WTC11 (cell line): ENCODE measurements at places on chromosomes 12 and 14. TPM values are rescaled to one million over a fixed set of nuclear protein-coding genes. Genes with fewer than 3 reads are reported as not detected.

Gene AKAP3
- 1.8 to 2.6 TPM (median 1.9 TPM) in 3 replicates for total RNA-seq

DNA sequence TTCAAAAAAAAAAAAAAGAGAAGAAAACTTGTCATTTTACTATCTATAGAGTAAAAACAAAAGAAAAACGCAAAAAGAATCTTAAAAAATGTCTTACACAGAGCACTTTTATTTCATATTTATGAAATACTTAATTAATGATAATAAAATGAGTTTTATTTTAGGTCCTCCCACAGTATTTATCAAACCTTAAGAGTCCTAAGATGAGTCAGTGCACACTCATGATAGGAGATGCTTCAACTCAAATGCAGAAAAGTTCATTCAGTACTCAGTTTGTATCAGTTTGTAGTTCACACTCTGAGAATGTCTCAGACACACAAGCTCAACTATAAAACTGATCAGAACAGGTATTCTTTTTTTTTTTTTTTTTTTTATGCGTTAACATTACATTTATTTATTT lies 41.7 kb downstream of the TRIM9 start:
- DNase-seq = no peak

Gene IFI27
- 1.8 to 3.2 TPM (median 2.4 TPM) in 3 replicates for total RNA-seq

Gene ABCD2
- total RNA-seq = 0.05 TPM in 2 of 3 replicates, not detected in the other

DNA sequence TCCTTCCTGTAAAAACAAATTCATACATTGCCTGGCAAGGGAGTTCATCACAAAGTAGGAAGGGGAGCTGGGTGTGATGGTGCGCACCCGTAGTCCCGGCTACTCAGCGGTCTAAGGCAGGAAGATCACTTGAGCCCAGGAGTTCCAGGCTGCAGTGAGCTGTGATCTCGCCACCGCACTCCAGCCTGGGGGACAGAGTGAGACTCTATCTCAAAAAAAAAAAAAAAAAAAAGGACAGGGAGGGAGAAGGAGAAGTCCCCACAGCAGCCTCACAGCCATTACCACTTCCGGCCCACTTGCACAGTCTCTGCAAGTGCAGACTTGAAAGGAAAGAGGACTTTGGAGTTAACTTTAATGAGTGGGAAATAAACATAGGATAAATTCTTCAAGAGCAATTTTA lies 121.0 kb downstream of the FBXL14 start:
- no peak for DNase-seq

- peak; percentile 49 for DNase-seq
Measured at GRCh38 chr12:2959505-2960389, 550 bp downstream of the TEAD4 start.

DNA sequence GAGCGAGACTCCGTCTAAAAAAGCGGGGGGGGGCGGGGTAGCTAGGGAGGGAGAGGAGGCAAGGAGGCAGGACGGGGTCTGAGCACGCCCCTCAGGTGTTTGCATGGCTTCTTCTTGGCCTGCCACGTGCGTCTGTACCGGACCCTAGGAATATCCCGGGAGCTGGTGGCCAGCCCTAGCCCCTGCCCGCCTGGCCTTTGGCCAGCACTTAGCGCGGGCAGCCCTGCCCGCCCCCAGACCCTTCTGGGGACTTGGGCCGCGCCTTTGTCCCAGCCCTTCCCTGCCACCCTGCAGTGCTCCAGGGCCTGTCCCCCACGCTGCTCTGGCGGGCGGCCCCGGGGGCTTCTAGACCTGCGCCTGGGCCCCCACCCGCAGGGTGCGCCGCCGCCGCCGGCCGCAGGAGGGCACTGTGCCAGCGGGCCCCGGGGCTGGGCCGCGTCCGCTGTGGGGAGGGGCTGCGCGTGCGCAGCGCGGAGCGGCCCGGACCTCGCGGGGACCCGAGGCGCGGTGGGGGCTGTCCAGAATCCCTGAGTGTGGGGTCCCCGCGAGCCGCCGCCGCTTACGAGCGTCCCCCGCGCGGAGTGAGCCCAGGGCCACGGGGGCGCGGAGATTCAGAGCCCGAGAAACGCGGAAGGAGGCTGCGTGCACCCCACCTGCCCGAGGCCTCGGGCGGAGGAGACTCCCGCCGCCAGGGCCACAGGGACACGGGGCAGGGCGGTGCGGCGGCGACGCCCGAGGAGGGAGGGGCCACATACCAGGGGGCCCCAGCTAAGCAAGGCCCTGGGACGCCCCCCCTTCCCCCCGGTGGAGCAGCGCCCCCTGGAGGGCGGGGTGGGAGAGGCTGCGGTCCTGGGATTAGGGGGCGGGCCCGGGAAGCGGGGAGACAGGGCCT lies 21.0 kb downstream of the SLC25A29 start:
- peak; percentile 80 for DNase-seq

DNA sequence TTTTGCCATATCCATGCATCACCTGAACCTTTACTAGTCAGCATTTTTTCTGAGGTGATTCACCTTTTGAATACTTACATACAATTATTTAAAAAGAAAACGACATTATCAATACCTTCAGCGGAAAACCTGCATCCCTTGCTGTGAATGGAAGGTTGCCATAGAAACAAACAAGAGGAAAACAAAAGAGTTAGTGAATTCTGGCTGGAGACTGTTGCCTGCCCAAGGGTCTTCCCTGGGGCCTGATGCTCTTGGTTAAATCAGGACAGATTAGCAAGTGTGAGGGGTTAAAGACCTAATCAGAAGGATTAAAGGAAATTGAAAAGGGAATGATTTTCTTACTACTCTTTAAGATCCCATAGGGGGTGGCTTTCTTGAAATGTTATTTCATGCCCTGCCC lies 96.0 kb upstream of the WSCD2 start:
- DNase-seq = no peak

GRCh38 chr14:100785626-100786025 lies 40.3 kb upstream of the MEG3 start:
- DNase-seq = no peak

DNA sequence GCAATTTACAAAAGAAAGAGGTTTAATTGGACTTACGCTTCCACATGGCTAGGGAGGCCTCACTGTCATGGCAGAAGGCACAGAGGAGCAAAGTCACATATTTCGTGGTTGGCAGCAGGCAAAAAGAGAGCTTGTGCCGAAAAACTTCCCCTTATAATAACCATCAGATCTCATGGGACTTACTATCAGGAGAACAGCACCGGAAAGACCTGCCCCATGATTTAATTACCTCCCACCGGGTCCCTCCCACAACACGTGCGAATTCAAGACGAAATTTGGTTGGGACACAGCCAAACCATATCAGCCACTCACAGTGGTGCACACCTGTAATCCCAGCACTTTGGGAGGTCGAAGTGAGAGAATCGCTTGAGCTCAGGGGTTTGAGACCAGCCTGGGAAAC lies 68.5 kb downstream of the FBXL14 start:
- DNase-seq = no peak

DNA sequence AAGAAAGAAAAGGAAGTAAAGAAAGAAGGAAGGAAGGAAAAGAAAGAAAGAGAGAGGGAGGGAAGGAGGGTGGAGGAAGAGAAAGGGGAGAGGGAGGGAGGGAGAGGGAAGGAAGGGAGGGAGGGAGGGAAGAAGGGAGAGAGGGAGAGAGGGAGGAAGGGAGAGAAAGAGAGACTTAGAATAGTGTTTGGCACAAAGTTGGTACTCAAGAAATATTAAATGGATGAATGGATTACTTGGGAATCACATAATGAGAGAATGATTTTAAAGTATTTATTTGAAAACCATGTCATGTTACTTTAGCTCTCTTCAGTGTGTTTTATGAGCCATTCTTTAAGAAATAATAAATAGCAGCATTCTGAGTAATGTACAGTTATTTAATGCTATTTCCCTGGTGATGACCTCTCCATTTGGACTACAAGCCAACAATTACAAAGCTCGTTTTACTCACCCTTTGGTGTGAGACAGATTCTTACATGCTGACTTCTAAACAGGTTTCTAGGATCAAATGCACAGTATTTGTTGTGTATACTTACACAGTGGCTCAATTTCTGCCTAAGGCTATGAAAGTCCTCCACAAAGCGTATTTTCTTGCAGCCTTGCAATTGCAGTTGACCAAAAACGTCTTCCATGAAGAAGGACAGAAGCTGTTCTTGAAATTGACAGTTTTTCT lies 861 bp downstream of the IL26 start:
- DNase-seq = no peak

GRCh38 chr12:11732715-11733114 lies 83.2 kb downstream of the ETV6 start:
- DNase-seq = no peak

Gene KRT77
- total RNA-seq = not detected in 3 replicates

DNA sequence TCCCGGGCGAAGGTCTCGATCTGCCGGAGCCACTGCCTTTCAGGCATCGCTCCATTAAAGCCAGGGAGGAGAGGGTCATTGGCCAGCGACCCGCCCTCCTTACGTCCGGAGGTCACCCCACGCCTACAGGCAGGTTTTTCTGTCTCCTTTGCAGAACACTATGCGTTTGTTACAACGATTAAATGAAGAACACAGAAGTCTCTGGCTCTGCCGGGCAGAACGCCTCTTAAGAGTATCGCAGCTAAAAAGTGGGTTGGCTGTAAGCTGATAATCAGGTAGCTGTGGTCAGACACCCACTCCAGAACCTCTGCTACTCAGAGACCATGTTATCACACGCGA lies 15.0 kb downstream of the OTX2 start:
- no peak for DNase-seq

- no peak for DNase-seq
Measured at GRCh38 chr12:81705586-81705985, 53.6 kb downstream of the PPFIA2 start.

DNA sequence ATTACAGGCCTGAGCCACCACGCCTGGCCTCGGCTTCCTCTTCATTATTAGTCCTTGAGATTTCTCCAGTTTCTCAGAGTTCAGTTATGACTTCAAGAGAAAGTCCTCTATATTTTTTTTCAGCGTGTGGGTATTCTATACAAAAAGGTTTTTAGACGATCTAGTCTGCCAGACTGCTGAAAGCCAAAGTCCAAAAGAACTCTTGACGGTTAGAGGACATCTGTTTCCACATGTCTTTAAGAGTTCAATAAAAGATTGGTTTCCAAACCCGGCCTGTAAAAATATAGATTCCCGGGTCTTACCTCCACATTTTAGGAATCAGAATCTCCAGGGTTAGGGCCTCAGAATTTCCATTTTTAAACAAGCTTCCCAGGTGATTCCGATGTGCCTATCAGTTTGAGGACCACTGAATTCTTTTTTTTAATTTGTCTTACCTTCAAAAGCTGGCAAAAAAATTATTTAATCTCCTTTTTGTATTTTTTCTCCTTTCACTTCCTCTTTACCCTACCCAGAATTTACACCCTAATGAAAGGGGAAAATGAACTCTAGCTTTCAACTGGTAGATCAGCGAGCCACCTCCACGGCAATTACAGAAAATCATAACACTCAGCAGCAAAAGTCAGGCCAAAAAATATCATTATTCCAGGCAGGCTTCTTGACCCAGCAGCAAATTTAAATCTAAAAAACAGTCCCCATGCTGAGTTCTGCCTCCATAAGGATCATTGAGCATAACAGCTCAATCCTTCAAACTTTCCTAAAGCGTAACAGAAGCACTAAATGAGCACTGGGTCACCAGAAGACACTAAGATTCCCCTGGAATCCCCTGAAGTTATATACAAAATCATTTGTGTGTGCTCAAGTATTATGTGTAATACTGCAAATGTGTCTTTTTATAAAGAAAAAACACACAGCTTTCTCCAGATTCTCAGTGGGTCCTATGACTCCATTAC lies 8.7 kb downstream of the NT5DC3 start:
- no peak for DNase-seq

- DNase-seq = no peak
Measured at GRCh38 chr14:22524784-22525161, 64.3 kb downstream of the DAD1 start.

- DNase-seq = no peak
Measured at GRCh38 chr14:101216366-101217079, 313.0 kb upstream of the RTL1 start.
